ENCODE measurements at places on chromosomes 4 and X.

DNA sequence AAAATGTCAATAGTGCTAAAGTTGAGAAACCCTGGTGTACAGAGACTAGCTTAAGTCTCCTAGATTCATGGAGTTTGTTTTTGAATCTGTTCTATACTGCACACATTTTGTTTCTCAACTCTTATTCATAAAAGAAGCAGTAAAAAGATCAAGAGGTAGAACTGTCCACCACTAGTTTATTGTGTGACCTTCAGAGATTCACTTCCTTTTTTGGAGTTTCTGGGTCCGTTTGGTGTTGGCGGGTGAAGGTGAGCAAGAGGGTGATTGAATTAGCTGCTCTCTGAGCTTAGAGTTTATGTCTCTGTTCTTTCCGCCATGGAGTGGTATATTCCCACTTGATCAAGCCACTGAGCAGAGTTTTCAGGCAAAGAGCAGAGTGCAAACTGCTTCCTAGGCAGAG is 21.4 kb upstream of the PLAC1 start:
- no peak for DNase-seq

GRCh38 chr4:143558286-143558685 is 44.8 kb downstream of the SMARCA5 start:
- DNase-seq: no peak

DNA sequence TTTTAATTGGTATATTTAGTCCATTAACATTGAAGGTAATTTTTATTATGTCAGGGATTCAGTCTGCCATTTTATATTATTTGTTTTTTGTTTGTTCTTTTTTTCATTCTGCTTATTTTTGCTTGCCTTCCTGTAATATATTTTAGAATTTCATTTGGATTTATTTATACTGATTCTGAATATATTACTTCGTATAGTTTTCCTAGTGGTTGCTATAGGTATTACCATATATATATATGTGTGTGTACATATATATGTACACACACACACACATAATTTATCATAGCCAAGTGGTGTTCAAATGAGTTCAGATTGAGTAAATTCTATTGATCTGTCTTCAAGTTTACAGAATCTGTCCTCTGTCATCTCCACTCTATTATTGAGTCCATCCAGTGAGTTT is 11.2 kb downstream of the CITED1 start:
- no peak for DNase-seq

- no peak for DNase-seq
Observed at GRCh38 chrX:53997724-53998123, 46.5 kb downstream of the PHF8 start.

DNA sequence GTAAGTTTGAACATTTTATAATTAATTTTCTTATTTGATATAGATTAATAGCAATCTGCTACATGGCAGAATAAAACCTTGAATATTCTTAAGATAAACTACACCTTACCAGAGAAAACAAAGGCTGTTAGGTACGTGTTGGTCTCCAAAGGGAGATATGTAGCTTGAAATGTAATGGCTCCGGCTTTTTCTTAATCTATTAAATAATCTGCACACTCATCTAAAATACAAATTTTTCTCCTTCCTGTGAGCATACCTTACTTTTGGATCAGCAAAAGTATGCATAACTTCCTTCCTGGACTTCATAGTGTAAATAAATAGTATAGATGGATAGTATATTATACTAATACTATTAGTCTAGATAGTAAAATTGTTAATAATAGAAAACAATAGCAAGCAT is 141.3 kb downstream of the JADE1 start:
- no peak for DNase-seq

DNA sequence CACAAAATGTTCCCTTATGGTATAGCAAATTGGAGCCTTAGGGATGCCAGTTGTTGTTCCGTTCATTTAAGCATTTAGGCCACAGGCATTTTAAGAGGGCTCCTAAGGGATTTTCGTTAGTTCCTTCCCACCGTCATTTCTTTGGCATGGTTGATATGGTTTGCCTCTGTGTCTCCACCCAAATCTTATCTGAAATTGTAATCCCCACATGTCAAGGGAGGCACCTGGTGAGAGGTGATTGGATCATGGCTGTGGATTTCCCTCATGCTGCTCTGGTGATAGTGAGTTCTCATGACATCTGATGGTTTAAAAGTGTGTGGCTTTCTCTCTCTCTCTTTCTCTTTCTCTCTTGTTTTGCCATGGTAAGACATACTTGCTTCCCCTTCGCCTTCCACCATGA is 104.1 kb downstream of the ASB9 start:
- no peak for DNase-seq

DNA sequence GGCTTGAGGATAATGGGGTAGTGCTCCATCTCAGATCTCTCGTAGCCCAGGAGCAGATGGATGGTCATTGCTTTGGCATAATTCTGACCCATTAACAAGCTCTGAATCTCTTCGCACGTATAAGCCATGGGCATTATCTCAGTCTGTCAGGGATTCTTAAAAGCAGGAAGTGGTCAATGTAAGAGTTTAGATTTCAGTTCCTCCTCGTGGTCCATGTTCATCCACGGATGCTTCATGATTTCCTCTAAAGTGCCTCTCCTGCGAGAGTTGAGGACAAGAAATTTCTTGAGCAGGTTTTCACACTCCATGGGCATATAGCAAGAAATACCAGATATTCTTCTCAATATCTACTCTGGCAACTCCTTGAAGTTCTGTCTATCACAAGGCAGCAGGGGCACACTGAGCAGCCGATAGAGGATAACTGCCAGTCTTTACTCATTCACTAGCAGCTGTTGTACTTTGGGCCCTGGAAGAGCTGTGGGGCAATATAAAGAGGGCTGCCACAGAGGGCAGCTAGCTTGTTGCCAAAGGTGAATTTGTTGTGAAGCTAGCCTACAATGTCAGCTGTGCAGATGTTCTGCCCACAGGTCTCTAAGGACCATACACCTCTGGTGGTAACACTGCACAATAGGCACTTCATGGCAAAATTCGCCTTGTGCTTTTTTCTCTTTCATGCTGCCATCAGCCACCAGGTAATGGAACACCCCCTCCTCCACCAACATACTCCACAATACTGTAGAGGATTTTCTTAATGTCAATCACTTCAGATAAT is 52.0 kb upstream of the WDR17 start:
- no peak for DNase-seq

DNA sequence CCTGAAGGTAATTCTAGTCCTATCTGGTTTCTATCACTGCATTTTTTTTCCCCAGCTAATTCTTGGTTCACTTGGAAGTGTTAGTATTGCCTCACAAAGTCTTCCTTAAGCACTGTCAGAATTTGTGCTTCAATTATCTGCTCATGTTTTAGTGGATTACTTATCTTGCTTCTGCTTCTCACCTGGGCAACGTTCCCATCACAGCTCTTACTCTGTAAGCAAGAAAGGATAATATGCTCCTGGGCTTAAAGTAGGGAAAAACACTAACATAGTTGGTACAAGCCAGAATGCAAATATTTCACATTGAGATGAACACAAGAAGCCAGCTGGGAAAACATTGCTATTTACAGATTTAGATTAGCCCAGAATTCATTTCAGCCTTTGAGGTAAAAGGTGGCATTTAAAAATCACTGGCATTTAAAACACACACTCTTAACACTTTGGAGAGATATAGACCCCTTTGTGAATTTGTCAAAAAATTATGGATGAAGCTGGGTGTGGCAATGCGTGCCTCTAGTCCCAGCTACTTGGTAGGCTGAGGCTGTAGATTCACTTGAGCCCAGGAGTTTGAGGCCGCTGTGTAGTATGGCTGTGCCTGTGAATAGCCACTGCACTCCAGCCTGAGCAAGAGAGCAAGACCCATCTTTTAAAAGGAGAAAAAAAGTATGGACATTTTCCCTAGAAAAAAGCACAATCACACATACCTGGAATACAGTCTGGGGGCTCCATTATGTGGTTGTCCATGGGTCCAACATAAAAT is 6.6 kb upstream of the PTPN13 start:
- DNase-seq: no peak

DNA sequence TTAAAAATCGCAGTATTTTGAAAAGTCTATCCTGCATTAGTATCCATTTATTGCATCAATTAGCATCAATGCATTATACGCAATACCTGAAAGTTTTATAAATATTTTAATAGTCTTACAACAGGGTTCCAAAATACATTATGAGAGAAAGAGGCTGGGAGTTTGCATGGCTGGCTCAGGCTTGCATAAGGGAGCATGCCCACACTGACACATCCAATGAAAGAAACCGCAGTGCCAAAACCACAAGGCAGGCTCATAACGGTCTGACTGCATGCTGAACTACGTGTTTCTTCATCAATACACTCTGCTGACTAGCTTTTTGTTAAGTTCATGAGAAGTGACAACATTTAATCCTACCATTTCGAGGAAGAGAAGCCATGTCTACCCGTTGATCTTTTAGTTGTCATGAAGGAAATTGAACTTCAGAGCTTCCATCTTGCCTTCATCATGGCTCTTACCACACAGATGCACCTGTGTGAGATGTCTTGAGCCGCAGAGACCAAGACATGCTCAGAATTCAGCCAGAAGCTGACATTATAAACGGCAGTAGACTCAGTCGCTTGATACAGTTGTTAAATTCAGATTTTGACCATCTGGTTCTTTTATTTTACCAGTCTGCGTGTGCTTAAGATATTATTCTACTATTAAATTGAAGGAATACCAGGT is 168.8 kb upstream of the FRG1 start:
- no peak for DNase-seq

DNA sequence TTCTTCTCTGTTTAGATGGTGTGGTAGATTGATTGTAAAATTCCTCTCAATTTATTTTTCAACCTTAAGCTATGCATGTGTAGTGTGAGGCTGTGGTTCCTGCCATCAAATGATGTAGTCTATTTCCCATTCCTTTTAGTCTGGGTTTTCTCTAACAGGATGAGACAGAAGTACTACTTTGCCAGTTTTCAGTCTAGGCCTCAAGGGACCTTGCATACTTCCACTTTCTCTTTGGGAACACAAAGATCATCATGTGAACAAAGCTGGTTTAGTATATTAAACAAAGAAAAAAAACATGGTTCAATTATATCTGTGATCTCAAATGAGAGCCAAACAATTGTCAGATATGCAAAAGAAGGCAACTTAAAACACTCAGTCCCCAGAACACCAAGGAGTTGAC is 1284.0 kb downstream of the RAPGEF2 start:
- DNase-seq: no peak

- no peak for DNase-seq
Observed at GRCh38 chrX:94600077-94600476, 926.1 kb downstream of the FAM133A start.

DNA sequence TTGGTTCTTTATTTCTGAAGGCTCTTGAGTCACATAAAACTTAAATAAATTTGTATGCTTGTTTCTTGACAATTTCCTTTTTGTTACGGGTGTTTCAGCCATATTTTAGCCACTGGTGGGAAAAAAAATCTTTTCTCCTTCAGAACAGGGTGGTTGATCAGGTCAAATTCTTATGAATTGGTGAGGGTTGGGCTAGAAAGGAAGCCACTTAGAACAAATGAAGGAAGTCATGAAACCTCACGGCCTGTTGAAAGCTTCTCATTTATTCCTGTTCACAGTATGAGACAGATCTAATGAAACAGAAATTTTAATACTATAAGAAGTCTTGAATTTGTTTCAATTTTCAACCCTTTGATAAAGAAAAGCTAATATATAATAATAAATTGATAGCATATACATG is 12.1 kb upstream of the PDLIM5 start:
- DNase-seq: no peak

DNA sequence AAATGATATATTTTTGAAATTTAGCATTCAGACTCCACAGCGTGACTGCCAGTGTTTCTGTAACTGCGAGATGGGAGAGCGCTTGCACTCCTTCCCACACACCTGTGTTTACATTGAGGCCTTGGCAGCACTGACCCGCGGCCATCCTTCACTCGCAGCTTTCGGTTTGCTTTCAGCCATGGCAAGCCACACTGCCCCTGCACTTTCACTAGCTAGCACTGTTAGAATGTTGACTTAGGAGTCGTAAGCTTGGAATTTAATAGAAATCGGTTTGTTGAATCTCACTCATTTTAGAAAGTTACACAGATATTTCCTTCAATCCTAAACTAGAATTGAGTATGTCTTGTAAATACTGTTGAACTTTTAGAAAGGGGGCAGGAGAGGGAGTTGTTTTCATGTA is 136.2 kb downstream of the CFAP299 start:
- DNase-seq: peak; percentile 39

DNA sequence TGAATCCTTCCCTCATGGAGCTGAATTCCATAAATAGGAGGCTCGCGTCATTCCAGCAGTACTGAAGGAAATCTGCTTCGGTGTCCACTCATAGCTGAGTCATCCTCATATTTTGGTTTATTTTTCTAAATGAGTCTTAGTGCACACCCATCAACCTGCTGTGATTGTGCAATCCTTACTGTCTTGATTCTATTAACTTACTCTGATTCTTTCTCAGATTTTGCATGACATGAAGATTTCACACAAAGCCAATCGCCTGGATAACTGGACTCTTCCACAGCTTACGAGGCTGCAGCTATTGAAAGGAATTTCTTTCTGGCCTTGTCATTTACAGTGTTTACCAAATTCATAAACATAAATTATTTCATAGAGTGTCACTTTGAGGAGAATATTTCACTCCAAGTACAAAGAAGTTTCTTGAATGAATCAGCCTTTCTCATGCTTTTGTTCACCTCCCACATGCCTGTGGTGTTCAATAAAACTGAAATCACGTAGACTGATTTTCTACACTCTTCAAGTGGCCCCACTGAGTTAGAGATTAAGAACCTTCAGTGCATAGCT is 207.6 kb upstream of the SLITRK2 start:
- DNase-seq: no peak

DNA sequence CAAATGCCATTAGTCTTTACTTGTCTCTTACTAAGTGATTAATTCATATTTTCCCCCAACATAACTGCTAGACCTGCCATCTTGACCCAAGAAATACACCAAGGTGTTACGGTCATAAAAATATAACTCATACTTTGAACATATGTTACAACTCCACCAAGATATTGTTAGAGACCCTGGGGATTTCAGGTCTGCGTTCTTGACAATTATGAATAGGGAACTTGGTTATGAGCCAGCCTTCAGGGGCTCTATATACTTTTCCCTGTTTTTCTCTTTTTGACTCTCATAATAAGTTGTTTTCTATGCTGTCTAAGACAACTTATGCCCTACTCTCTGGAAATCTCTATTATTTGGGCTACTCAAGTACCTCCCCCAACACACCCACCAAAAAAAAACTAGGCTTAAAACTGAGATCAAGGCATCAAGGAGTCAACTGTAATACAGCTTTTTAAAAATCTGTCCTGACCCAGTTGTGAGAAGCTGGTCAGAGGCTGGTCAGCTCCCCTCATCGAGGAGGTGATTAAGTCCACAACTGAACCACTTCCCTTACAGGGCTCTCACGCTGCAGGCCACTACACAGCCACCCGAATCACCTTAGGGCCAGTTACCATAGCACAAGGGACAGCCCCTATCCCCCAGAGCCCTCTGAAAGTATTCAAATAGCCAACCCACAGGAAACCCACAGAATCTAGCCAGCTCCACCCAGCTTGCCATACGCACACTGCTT is 10.5 kb upstream of the TLR3 start:
- no peak for DNase-seq

DNA sequence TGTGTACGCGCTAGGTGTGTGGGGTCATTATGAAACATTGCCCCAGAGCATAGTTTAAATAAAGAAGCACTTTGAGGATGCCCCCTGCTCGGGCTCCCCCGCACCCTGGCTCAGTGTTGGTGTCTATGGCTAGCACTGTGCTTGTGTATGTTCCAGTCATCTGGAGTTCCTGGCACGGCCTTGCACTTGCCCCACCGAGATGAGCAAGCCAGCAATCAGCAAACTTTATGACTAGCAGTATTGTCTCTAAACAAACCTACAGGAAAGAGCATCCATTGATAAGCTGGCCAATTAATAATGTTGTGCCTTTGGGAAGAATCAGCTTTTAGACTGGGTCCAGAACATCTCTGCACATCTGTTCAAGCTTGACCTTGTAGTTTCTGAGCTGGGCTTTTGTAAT is 707 bp upstream of the SHROOM4 start:
- DNase-seq: no peak

All from LoVo (cell line).